ENCODE measurements at places on chromosomes 4 and X. TPM values are rescaled to one million over a fixed set of nuclear protein-coding genes. Genes with fewer than 3 reads are reported as not detected.

DNA sequence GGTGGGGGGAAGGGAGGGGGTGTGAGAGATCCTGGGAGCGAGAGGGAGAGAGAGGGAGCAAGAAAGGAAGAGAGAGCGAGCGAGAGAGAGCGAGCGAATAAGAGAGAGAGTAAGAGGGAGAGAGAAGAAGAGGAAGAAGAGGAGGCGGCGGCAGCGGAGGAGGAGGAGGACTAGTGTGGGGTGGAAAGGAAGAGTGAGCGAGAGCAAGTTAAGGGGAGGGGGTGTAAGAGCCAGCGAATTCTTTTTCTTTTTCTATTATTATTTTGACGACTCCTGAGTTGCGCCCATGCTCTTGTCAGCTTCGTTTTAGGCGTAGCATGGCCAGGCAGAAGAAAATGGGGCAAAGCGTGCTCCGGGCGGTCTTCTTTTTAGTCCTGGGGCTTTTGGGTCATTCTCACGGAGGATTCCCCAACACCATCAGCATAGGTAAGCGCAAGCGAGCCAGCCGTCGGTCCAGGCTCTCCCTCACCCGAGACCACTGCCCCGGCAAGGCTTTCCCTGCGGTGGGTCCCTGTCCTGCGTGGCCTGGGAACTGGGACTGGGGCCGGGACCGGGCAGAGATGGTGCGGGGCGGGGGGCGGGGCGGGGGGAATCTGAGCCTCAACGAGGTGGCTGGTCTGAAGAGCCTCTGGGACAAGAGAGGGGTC lies at the start of gene GRIA3:
TSS of gene GRIA3 (plus strand) at position 60 of the 647 bp plus-strand sequence. CDS start at position 318, 258 bp downstream.
- no peaks in the 10 kb centered on the region for H3K36me3 ChIP-seq
- peak; percentile 61 for DNase-seq
- H3K27me3 ChIP-seq: peaks cover 56% of the 10 kb centered on the region
- H3K4me3 ChIP-seq: peak within 1 kb of the TSS; percentile 77

The HSD17B13 gene
- total RNA-seq: not detected

- H3K4me1 ChIP-seq: no peaks in the 10 kb centered on the region
- no peaks in the 10 kb centered on the region for H3K36me3 ChIP-seq
- no peak overlapping the region for H3K27ac ChIP-seq
- no peak overlapping the region for H3K4me3 ChIP-seq
Observed at GRCh38 chrX:144715337-144715736, 532.0 kb upstream of the SPANXN1 start.

DNA sequence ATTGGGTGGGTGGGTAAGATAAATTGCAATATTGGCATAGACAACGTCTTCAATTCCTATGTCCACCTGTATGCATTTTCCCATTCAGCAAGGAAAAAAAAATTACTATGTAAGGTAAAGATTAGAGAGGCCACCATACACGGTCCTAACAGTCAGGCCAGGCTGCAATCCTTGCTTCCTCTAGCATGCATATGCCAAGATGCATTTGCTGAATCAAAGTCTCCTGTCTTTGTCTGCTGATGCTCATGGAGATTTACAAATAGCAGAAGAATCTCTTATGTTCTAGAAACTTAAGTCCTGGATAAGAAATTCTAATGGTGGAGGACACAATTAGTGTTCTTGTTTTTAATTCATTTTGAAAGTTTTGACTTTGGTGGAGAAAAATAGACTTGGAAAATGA lies 206.8 kb downstream of the PDGFC start:
- H3K27me3 ChIP-seq: no peaks in the 10 kb centered on the region
- no peak for DNase-seq
- H3K27ac ChIP-seq: no peak overlapping the region
- no peaks in the 10 kb centered on the region for H3K36me3 ChIP-seq

The XAGE2 gene
- not detected for total RNA-seq

The DNAAF6 gene
- not detected for total RNA-seq

GRCh38 chrX:143429811-143430210 lies 87.5 kb downstream of the SPANXN3 start:
- no peaks in the 10 kb centered on the region for H3K4me1 ChIP-seq
- no peak overlapping the region for H3K4me3 ChIP-seq
- DNase-seq: no peak
- no peak overlapping the region for H3K27ac ChIP-seq
- no peaks in the 10 kb centered on the region for H3K36me3 ChIP-seq

The MAGEA4 gene
- not detected for total RNA-seq

- no peak for DNase-seq
- no peaks in the 10 kb centered on the region for H3K27me3 ChIP-seq
- no peak overlapping the region for H3K4me3 ChIP-seq
Observed at GRCh38 chrX:68396953-68397352, 36.3 kb downstream of the OPHN1 start.

DNA sequence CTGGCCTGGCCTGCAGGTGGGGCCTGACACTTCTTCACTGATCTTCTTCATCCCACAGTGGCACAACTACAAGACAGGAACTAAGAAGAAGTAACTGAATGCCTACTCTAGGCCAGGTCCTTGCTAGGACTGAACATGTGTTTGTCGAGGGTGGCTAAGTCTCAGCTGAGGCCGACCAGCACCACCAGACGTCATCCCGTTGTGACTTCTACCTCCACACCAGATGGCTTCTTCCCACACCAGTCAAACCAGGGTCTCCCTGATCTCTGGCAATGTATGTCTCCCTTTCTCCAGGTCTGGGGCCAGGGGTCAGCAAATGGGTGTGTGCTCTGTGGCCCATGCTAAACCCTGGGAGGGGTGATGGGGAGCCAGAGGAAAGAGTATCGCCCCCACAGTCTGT lies 40.2 kb downstream of the PJA1 start:
- DNase-seq: no peak
- H3K4me1 ChIP-seq: no peaks in the 10 kb centered on the region
- H3K27ac ChIP-seq: no peak overlapping the region
- peaks cover 18% of the 10 kb centered on the region for H3K27me3 ChIP-seq
- no peak overlapping the region for H3K4me3 ChIP-seq

DNA sequence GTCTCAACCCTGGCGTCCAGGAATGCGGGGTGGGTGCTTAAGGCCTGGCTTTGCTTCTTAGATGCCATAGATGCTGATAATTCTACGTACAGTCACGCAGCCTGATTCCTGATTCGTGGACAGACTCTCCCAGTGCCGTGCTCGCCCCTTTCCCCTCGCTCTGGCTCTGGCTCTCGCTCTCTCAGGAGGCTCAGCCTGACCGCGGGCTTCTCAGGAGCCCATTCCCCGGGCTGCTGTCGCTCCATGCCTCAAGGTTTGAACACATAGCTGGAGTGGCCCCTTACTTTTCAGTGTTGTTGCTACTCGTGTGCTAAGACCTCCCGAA lies 59.2 kb upstream of the ZC4H2 start:
- DNase-seq: peak; percentile 76
- H3K27me3 ChIP-seq: no peaks in the 10 kb centered on the region
- H3K36me3 ChIP-seq: no peaks in the 10 kb centered on the region
- H3K4me3 ChIP-seq: peak overlapping the region; percentile 85
- H3K4me1 ChIP-seq: no peaks in the 10 kb centered on the region
- peak overlapping the region; percentile 83 for H3K27ac ChIP-seq

The RIBC1 gene
- total RNA-seq: 3.0 TPM

The S100P gene
- total RNA-seq: not detected

GRCh38 chr4:148834804-148835631 lies 392.8 kb upstream of the NR3C2 start:
- no peaks in the 10 kb centered on the region for H3K36me3 ChIP-seq
- H3K4me3 ChIP-seq: no peak overlapping the region
- no peak overlapping the region for H3K27ac ChIP-seq
- DNase-seq: no peak
- no peaks in the 10 kb centered on the region for H3K27me3 ChIP-seq
- H3K4me1 ChIP-seq: no peaks in the 10 kb centered on the region

DNA sequence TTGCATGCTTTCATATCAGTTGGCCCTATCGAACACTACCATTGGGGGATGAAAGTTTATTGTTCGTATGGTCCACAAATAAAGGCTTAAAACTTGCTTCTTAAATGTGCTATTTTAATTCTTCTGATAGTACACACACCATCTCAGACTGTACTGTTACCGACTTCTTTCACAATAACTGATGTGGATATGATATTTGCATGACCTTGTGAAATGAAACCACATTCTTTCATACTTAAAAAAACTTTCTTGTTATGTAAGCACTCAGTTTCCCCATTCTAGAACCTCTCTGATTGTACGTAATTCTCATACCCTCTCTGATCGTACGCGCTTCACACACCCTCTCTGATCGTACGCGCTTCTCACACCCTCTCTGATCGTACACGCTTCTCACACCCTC lies 12.0 kb upstream of the WDR19 start:
- no peak overlapping the region for H3K4me3 ChIP-seq
- no peaks in the 10 kb centered on the region for H3K4me1 ChIP-seq
- H3K27me3 ChIP-seq: peaks cover 4% of the 10 kb centered on the region
- no peaks in the 10 kb centered on the region for H3K36me3 ChIP-seq
- no peak overlapping the region for H3K27ac ChIP-seq
- no peak for DNase-seq

DNA sequence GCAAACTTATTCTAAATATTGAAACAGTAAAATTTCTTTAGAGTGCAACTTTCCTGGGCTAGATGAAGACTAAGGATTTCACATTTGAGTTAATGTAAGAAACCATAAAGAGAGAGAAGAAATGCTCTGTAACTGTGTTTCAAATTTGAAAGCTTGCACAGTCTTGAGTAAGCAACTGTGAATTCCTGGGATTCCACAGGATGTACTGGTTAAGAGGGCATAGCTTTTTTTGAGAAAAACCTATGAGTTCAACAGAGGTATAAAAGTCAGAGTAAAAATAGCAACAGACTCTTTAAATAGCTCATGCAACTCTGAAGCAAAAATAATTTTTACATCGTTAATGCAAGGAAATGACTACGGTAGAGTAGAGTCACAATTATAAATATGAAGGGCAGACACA lies 25.5 kb downstream of the ZNF330 start:
- H3K27me3 ChIP-seq: no peaks in the 10 kb centered on the region
- H3K4me3 ChIP-seq: no peak overlapping the region
- DNase-seq: no peak
- no peaks in the 10 kb centered on the region for H3K36me3 ChIP-seq
- no peaks in the 10 kb centered on the region for H3K4me1 ChIP-seq

- peak within 1 kb of the TSS; percentile 76 for H3K4me3 ChIP-seq
- peak; percentile 97 for DNase-seq
- no peaks in the 10 kb centered on the region for H3K36me3 ChIP-seq
- H3K27me3 ChIP-seq: no peaks in the 10 kb centered on the region
- H3K27ac ChIP-seq: no peak within 1 kb of the TSS
Observed at GRCh38 chrX:154409222-154409871, at the start of gene DNASE1L1. TSS of gene DNASE1L1 (minus strand) at chrX:154409254. CDS start at chrX:154405568, 3,686 bp downstream.

GRCh38 chrX:68827848-68828624 lies 785 bp upstream of the EFNB1 start:
- H3K4me1 ChIP-seq: no peaks in the 10 kb centered on the region
- peak overlapping the region; percentile 29 for H3K4me3 ChIP-seq
- peak; percentile 95 for DNase-seq
- no peaks in the 10 kb centered on the region for H3K36me3 ChIP-seq
- H3K27me3 ChIP-seq: peaks cover 29% of the 10 kb centered on the region
- H3K27ac ChIP-seq: peak overlapping the region; percentile 44

DNA sequence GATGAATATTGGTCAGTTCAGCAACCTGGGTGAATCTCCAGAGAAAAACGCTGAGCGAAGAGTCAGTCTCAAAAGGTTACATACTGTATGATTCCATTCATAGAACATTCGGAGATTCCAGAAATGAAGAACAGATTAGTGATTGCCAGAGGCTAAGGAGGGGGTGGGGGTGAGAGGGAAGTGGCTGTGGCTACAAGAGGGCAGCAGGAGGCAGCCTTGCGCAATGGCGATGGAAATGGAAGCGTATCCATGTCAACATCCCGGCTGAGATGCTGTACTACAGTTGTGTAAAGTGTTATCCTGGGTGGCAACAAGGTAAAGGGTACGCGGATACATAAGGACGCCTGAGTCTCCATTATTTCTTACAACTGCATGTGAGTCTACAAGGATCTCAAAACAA lies 18.0 kb downstream of the LYAR start:
- H3K36me3 ChIP-seq: peaks cover 69% of the 10 kb centered on the region
- H3K4me3 ChIP-seq: no peak overlapping the region
- H3K27me3 ChIP-seq: no peaks in the 10 kb centered on the region
- peak; percentile 54 for DNase-seq

The GLRA2 gene
- not detected for total RNA-seq

The MAGEA1 gene
- not detected for total RNA-seq

DNA sequence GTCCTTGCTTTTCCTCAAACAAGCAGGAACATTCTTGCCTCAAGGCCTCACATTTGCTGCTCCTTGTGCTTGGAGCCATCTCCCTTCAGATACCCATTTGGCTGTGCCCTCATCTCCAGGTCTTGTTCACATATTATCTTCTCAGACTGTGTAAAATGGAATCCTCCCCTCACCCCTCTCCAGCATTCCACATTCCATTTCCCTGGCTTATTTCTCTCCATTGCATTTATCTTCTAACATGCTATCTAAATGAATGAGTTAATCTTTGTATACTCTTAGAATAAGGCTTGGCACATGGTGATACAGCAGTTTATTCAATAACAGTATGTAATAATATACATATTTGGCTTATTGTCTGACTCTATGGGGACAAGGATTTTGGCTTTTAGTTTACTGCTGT lies 8.8 kb upstream of the GALNT7 start:
- no peaks in the 10 kb centered on the region for H3K36me3 ChIP-seq
- no peaks in the 10 kb centered on the region for H3K27me3 ChIP-seq
- H3K4me3 ChIP-seq: no peak overlapping the region
- H3K27ac ChIP-seq: no peak overlapping the region
- H3K4me1 ChIP-seq: no peaks in the 10 kb centered on the region
- no peak for DNase-seq

- no peak overlapping the region for H3K27ac ChIP-seq
- H3K36me3 ChIP-seq: no peaks in the 10 kb centered on the region
- no peaks in the 10 kb centered on the region for H3K4me1 ChIP-seq
- no peaks in the 10 kb centered on the region for H3K27me3 ChIP-seq
Observed at GRCh38 chrX:21723814-21724213, 34.1 kb downstream of the SMPX start.

The STATH gene
- not detected for total RNA-seq

DNA sequence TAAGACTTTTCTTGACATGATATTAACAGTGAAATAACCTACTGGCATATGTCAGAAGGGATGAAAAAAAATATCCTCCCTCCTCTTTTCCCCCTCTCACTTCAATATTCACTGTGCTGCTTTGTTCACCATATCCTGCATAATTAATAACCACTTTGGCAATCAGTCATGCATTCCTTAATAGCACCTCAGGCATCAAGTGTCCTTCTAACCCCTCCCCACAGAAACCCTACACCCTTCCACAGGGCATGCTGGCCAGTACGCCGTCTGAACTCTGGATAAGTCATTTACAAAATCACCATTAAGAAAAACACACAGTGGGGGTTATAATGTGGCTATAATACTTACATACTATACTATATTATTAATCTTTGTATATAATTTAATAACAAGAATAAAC lies 165.9 kb downstream of the PDGFC start:
- DNase-seq: no peak
- H3K36me3 ChIP-seq: no peaks in the 10 kb centered on the region
- H3K27me3 ChIP-seq: no peaks in the 10 kb centered on the region
- no peak overlapping the region for H3K4me3 ChIP-seq
- no peaks in the 10 kb centered on the region for H3K4me1 ChIP-seq

The CXCL3 gene
- total RNA-seq: 2.9 TPM
